ENCODE measurements at places on chromosomes 13 and 19. TPM values are rescaled to one million over a fixed set of nuclear protein-coding genes. Genes with fewer than 3 reads are reported as not detected.

DNA sequence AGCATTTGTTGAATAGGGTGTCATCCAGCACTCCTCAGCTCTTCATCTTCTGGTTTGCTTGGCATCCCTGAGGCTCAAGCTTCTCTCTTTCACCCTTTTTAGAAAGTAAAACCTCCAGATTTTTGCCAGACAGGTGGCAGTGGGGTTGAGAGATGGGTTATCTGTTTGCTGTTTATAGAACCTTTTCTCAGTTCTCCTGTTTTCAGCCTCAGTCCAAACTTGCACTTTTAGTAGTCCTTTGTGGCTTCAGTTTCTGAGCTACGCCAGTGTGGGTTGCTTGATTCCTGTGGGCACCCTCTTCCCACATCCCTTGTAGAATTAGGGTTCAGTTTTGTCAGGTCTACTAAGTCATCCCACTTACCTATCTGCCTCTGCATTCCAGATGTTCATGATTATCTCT, 147.9 kb downstream of the PAN3 start:
- no peak for DNase-seq
- H3K4me3 ChIP-seq: no peak overlapping the region
- no peaks in the 10 kb centered on the region for H3K36me3 ChIP-seq
- H3K27ac ChIP-seq: no peak overlapping the region
- H3K27me3 ChIP-seq: no peaks in the 10 kb centered on the region

DNA sequence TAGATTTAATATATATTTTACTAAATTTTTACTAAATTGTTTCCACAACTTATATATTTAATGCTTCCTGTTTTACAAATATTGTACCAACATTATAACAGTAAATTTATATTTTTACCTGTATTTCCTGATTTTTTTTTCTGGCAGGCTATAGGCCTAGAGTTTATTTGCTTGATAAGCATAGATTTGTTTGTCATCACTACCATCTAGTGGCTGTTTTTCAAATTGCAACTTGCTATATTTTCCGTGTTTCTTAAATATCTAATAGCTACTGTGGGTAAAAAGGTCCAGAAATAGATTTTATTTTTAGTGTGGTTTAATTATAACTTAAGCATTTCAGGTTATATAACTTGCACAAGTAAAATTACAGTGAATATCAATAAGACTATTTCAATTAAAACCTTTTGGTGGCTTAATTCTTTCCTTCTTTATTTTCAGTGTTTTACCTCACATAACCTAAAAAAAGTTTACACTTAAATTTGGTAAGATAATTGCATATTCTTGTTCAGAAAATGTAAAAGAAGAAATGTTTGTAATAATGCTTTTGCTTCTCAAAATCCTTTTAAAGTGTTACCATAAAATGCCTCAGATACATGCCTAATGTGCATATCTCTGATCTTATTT, 60.6 kb downstream of the NDFIP2 start:
- H3K27ac ChIP-seq: no peak overlapping the region
- no peak overlapping the region for H3K4me3 ChIP-seq
- no peaks in the 10 kb centered on the region for H3K27me3 ChIP-seq

DNA sequence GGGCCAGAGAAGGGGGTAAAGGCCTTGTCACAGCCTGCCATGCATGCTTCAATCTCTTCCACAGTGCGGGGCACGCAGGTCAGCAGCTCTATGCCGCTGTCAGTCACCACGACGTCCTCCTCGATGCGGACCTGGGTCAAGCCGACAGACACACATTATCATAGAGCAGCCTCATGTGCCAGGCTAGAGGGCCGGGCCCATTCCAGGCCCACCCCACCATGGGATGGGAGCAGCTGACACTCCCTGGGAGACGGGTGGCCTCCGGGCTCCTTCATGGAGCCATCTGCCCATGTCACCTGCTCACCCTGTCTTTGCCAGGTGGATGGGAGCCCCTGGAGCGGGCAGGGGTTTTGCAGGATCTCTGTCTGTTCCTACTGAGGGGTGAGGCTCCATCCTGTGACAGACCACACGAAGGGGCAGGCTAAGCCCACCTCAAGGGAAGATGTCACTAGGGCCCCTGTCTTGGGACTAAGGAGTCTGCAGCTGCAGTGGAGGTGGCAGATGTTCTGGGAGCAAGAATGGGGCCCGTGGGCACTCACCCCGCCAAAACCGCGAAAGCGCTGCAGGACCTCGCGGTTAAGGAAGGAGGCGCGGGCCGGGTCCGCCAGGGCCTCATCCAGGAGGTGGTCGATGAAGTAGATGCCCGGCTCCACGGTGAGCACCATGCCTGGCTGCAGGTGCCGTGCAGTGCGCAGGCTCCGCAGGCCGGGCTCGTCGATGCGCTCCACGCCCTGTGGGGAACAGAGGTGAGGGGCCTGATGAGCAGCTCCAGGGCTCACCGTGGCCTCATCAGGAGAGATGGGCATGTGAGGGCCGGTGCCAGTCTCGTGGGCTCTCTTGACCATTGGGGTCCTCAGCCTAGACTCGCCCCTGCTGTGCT, 14.1 kb downstream of the CEBPG start:
- H3K27ac ChIP-seq: no peak overlapping the region
- peaks cover 39% of the 10 kb centered on the region for H3K4me1 ChIP-seq
- no peak overlapping the region for H3K4me3 ChIP-seq
- DNase-seq: no peak
- no peaks in the 10 kb centered on the region for H3K27me3 ChIP-seq
- H3K36me3 ChIP-seq: no peaks in the 10 kb centered on the region

The ZFP30 gene
- 22.8 TPM for total RNA-seq

The ZNF575 gene
- 0.21 TPM for total RNA-seq

Measured in uterus (tissue), 4 donors.